Activated gamma-delta T cell (primary cell): ENCODE measurements at places on chromosomes 5 and 9.

- no peak for DNase-seq
Measured at GRCh38 chr5:163578652-163579051, 73.2 kb downstream of the MAT2B start.

DNA sequence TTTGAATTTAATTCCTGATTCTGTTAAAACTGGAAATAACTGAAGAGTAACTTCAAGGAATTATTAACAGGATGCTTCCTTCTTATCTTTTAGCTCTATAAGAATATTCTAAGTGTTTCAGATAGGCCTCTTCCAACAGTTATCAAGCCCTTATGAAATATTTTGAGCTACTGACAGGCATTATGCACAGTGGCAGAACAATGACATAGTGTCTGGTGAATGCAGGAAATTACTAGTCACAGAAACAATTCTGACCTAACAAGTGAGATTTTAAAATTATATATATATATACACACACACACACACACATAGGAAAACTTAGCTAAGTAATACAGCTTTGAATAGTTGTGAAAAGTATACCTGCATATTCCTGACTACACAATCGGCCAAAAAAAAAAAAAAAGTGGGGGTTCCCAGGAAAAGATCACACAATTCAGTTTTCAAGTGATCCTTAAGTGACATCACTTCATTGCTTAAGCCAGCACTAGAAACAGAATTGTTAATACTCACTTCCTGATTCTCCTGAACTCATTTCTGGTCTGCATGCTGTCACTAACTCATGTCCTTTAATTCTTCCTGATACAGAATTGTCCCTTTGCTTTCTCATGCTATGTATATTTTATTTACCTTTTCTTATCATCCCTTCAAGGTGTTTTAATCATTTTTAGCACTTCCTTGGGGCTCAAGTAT lies 77.3 kb downstream of the SLC25A46 start:
- no peak for DNase-seq

DNA sequence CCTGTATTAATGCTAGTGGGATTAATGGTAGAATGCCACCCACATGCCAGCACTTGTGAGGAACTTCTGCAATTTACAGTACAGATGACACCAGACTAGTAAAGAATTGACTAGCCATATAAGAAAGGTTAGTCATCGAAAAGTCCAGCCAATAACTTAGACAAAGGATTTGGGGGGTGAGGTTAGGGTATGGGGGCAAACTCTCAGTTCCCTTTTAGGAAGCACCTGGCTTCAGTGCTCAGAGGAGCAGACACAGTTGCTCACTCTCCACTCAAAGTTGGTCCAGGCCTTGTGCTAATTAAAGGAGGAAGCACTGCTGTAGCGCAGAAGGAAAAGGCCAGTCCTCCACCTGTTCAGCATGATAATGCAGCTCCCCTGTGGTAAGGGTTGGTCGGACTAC lies 25.2 kb downstream of the TGFBR1 start:
- DNase-seq, result no peak

- DNase-seq, result no peak
Measured at GRCh38 chr5:136275601-136276000, 82.6 kb upstream of the SMIM32 start.

- no peak for DNase-seq
Measured at GRCh38 chr5:177476531-177477233, 3.2 kb upstream of the DBN1 start.

DNA sequence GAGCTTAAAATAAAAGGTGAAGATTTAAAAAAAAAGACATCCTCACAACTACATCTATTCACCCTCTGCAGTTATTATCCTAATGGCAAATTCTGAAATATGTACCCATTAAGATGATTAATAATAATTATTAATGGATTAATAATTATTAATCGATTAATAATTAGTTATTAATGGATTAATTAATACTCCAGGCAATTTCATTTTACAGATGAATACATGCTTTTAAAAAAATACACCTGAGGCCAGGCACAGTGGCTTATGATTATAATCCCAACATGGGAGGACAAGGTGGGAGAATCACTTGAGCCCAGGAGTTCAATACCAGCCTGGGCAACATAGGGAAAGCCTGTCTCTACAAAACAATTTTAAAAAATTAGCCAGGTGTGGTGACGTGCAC lies 182.4 kb downstream of the ARRDC3 start:
- DNase-seq, result no peak

- no peak for DNase-seq
Measured at GRCh38 chr9:33781736-33782135, 13.6 kb upstream of the PRSS3 start.

DNA sequence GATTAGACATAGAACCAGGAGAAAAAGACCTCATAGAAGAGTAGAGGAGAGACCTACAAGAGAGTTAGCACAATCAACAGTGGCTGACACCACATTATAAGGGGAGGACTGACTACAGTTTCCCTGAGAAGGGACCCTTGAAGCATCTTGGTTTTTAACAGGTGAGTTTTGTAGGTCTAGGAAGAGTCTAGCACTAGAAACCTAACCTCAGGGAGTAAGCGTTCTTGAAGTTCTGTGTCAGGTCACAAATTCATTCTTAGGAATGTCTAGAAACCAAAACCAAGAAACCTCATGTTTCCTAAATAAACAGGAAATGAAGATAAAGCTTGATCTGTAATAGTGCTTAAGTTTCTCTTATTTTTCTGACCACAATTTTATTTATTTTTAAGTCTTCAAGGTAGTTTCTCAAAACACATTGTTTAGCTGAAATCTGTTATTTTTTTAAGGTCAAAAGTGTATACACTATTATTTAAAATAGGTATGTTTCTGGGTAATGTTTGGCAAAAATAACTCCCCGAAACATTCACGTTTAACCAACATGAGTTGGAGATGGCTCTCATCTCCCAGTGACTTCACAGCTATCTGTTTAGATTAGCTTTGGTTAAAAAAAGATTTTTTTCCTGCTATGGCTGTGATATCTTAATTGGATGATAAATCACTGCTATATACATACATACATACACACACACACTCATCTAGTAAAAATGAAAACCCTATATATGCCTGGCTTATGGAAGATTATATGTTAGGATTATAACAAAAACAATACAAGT lies 37.1 kb downstream of the MAP3K1 start:
- DNase-seq, result no peak
